ENCODE measurements at places on chromosomes 1 and 21.

GRCh38 chr1:50080904-50081586, 27.7 kb upstream of the ELAVL4 start:
- DNase-seq = no peak

DNA sequence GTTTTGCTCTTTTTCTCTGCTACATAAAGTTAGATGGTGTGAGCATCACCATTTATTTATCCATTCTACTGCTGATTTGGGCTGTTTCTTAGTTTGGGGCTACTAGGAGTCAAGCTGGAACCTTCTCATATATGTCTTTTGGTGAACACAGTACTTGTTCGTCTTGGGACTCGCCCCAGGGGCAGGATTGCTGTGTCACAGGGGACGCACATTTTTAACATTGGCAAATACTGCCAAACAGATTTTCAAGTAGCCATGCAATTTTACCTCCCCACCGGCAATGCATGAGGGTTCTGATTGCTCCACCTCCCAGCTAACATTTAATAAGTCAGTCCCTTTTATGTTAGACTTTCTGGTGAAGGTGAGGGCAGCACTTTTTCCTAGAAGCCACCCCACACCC, 7.5 kb upstream of the IFFO2 start:
- DNase-seq = no peak

DNA sequence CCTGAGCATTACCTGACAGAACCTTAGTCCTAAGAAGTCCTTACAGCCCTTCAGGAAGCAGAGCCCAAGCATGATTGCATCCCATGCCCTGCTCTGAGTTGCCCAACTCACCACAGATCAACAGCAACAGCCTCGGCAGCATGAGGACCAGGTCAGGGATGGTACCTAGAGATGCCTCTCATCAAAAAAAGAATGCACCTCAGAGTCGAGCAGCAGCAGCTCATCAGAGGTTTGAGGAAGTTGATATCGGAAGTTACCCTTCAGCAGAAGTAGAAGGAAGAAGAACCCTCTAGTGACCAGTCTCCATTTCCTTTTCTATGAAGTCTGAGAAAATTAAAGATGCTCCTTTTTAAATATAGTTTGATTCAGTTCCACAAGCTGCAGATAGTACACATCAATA, at the start of gene FCRL1:
TSS of gene FCRL1 (minus strand) at position 225 of the 400 bp plus-strand sequence. CDS start at position 142, 83 bp downstream.
- DNase-seq = no peak

DNA sequence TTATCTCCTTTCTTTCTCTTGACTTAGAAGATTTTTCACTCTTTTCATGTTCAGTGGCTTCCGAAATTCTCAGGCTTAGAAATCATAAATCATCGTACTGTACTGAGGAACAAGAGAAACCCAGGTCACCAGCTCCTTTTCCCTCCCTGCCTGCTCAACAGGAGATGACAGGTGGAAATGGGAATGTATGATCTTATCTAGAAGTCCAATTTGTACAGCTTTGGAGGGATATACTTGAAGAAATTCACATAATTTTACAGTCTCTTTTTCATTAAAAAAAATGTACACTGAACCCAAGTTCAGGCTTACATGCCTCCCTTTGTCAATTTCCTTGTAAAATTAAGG, 11.7 kb downstream of the EVA1C start:
- no peak for DNase-seq

DNA sequence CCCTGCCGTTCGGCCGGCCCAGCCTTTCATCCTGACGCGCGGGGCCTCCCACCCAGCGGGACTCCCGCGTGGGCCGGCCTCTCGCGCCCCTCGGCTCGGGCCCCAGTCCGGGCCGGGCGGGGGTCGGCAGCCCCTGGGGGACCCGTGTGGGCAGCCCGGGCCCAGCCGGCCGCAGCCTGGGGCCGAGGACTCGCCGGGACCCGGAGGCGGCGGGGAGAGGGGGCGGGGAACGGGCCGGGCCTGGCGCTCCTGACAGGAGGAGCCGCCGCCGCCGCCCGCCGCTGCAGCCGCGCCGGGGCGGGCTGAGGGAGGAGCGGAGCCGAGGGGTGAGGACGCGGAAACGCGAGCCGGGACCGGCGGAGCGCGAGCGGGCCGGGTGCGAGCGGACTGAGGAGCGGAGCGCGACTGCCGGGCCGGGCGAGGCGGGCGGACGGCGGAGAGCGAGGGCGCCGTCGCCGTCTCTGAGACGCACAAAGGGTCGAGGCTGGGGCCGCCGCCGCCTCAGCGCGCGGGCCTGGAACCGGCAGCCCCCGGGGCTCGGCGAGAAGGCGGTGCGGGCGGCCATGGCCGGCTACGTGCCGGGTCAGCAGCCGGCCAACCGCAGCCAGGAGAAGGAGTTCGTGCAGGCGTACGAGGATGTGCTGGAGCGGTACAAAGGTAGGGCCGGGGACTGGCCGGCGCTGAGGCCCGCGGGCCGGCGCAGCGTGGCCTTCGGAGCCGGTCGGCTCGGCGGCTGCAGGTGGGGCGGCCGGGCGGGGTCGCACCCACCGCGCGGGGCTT, 79.1 kb downstream of the NDUFS5 start:
- DNase-seq = no peak

GRCh38 chr1:193533853-193534252, 347.4 kb upstream of the B3GALT2 start:
- DNase-seq = no peak

DNA sequence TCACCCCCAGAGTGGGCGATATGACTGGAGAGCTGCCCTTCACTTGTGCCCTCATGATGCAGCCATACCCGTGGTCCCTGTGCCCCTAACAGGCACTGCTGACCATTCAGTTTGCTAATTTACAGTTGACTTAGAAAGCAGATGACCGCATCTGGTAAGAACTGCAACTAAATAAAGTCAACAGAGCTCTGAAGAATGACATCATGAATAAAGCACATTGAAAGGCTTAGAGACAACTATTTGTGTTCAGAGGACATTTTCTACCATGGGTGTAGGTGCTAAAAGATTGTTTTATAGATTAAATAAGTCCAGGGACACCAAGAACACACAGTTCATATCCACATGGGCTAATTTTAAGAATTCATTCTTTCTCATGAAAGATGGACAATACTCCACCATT, 65.5 kb downstream of the LPAR3 start:
- no peak for DNase-seq
